Heart right ventricle (tissue), 16 donors: ENCODE measurements at places on chromosomes 11 and 22. TPM values are rescaled to one million over a fixed set of nuclear protein-coding genes. Genes with fewer than 3 reads are reported as not detected.

- DNase-seq, result no peak
These were observed 54.2 kb downstream of the CLPB start for GRCh38 chr11:72380132-72380503.

DNA sequence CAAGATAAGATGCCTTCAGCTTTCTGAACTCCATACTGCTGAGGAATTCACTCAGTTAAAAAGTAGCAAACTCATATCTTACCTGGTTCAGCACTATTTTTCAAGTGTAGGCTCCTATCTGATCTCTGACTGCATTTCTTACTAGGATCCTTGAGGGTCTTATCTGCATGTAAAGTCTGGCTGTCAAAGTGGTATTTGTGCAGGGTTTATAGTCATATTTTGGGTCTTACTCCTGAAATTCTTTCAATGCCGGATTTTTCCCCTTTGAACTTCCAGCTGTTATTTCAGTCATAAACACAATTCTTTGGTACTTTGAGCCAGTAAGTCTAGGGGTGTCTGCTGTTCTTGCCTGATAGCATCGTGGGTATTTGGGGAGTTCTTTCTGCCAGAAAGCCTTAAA lies 25.3 kb upstream of the NOX4 start:
- no peak for DNase-seq

- no peak for DNase-seq
These were observed 24.7 kb downstream of the DSCAML1 start for GRCh38 chr11:117772360-117772759.

The SCN4B gene
- 5.4 TPM for polyA plus RNA-seq

- DNase-seq, result peak; percentile 37
These were observed 1850.2 kb upstream of the RAG2 start for GRCh38 chr11:38448284-38448683.

DNA sequence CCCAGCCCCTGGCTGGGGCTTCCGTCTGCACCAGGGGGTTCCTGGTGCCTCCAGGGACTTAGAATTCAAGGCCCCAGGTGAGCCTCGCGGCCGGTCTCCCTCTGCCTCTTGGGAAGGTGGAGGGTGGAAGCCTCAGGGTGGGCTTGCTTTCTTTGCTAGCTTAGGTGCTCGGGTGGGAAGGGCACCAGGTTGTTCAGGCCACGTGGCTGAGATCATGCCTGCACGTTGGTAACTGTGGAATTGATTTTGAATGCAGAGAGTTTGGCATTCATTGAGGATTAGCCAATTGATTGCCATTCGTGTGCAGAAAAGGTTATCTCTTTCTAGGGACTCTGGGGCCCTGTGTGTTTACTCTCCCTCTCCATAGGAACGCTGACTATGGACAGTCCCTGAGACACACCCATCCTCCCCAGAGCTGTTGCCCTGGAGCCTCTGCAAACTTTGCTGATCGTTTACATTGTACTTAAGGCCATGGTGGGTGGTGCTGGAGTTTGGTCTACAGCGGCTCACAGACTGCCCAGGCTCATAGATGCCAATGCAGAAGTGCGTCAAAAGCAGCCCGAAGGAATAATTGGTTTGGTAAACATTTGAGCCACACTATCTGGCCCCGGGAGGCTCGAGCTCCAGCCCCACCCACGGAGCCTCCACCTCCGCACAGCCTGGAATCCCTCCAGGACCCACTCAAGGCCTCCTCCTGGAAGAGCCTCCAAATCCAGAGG lies 1457.7 kb downstream of the BRD1 start:
- no peak for DNase-seq

DNA sequence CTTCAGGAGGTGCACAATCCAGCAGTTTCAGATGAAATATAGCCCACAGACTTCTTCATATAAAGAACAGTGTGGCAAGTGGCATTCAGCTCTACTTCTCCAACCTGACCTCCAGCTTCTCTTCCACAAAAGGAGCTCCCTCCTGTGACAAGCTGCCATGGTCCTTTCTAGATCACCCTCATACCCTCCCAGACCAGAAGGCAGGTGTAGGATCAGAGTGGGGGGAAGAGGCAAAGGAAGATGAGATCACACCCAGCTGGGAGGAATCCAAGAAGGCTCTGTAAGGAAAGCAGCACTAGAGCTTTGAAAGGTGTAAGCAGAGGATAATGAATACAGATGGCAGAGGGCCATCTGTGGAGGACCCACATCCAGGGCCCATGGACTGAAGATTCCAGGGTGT lies 7.6 kb downstream of the CLPB start:
- DNase-seq, result no peak

The ASPHD2 gene
- polyA plus RNA-seq, result 0.19 TPM

DNA sequence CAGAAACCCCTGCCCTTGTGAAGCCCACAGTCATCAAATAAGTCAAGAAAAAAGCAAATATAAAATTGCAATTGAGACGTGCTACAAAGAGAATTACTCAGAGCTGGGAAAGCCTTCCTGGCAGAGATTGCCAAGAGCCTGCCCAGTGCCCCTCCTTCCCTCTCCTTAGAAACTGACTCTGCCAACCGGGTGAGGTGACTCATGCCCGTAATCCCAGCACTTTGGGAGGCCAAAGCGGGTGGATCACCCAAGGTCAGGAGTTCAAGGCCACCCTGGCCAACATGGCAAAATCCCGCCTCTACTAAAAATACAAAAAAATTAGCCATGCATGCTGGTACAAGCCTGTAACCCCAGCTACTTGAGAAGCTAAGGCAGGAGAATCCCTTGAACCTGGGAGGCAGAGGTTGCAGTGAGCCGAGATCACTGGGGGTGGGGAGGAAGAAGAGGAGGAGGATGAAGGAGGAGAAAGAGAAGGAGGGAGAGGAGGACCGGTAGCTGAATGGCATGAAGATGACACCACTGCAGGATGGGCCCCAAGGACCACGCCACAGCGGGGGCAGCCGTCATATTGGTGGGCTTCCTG lies 76.1 kb upstream of the RTL6 start:
- no peak for DNase-seq

GRCh38 chr11:19878520-19878919 lies 165.9 kb downstream of the NAV2 start:
- no peak for DNase-seq

The FXYD6 gene
- 62.3 TPM for polyA plus RNA-seq

DNA sequence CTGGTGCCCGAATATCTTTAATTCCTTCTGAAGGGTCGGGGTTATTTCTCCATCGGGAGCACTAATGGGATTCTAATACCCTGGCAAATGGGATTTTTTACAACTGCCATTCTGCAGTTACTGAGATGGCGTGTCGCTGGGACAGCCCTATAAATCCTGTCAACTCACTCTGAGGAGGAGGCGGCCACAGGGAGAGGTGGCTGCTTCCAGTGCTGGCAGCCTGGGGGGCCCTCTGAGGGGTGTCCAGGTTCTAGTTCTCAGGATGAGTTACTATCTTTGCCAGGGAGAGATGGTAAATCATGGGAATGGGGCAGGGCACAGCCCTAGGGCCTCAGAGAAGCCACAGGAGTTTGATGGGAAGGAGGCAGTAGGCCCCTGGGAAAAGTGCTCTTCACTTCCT lies 135.9 kb downstream of the NTM start:
- DNase-seq, result no peak

- no peak for DNase-seq
These were observed 1.2 kb downstream of the USH1C start for GRCh38 chr11:17543041-17543440.

- no peak for DNase-seq
These were observed 21.0 kb upstream of the UBASH3B start for GRCh38 chr11:122634501-122634900.

The SMTNL1 gene
- polyA plus RNA-seq, result not detected

DNA sequence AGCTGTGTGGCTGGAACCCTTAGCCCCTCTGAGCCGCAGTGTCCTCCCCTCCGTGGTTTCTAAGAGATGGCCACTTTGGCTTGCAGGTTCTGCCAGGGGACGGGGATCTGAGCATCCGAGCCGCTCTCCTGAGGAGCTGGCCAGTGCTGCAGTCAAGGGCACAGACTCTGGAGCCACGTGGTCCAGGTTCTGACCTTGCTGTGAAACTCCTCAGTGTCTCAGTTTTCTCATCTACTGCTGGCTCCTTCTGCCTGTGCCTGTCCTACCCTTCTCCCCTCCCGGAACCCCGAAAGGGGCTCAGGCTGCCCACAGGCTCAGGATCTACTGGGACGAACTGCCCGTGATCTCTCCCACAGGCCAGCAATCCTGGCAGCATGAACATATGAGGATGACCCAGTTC lies 65.4 kb upstream of the TTLL12 start:
- no peak for DNase-seq

DNA sequence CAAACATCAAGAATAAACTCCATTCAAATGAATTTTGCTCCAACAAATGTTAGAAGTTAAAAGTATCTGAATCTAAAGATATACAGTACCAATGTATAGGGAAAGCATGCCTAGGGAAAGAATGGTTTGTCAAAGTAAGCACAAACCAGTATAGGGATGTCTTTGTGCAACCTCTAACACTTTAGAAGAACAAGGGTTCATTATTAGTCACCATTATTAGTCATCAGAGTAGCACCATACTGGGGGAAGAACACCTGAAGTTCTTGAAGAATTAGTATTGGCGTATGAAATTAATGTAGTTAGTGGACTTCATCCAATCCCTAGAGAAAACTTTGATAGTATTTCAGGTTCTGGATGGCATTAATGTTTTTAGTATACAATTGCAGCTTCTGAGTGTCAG lies 943.7 kb downstream of the METTL15 start:
- DNase-seq, result no peak

The VPREB1 gene
- not detected for polyA plus RNA-seq

GRCh38 chr22:31911565-31912406 lies 32.5 kb upstream of the YWHAH start:
- DNase-seq, result no peak

The APOL4 gene
- polyA plus RNA-seq, result 3.6 TPM

- DNase-seq, result no peak
These were observed 102.1 kb upstream of the IGLL5 start for GRCh38 chr22:22785316-22786065.

GRCh38 chr11:122853971-122854446 lies 15.7 kb downstream of the CRTAM start:
- DNase-seq, result no peak

GRCh38 chr11:35326266-35326879 lies 93.0 kb downstream of the SLC1A2 start:
- no peak for DNase-seq

- no peak for DNase-seq
These were observed 39.0 kb upstream of the MMP20 start for GRCh38 chr11:102664001-102664752.

The NPTXR gene
- polyA plus RNA-seq, result 8.6 TPM

- no peak for DNase-seq
These were observed 48.7 kb downstream of the LDLRAD3 start for GRCh38 chr11:35992548-35992947.

- DNase-seq, result no peak
These were observed 14.0 kb downstream of the MYEOV start for GRCh38 chr11:69307871-69308431.

The MRGPRF gene
- 7.2 TPM for polyA plus RNA-seq

The BIRC3 gene
- polyA plus RNA-seq, result 1.1 TPM

DNA sequence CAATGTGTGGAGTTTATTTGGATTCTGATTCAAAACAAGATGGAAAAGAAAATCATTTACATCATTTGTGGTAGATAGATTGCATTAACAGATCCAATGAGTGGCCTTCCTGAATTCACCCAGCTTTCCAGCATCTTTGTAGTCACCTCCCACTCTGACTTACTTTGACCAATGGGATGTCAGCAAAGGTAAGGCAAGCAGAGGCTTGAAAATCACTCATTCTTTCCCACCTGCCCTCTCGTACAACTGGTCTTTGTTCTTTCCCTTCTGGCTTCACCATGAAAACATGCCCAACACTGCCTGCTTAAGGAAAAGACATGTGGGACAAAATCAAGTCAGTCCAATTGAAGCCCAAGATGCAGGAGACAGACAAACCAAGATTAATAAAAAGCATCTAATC lies 202.1 kb downstream of the TTC28 start:
- DNase-seq, result no peak

DNA sequence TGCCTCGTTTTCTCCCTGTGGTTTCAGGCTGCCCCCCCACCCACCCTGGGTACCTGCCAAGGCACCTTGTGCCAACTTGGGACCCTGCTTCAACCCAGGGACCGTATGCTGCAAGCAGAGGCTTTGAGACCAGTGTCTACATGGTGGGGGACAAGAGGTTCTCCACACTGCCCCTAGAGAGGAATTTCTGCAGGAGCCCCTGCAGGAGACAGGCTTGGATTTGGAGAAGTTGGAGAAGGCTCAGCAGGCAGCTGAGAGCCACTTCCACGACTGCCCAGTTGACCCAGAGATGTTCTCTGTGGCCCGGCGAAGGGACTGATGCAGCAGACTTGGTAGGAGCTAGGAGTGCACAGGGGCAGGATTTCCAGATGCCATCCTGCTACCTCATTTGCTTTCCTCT lies 20.1 kb upstream of the NNMT start:
- DNase-seq, result no peak

- no peak for DNase-seq
These were observed 3.9 kb downstream of the ENDOD1 start for GRCh38 chr11:95093548-95093947.

The CNGA4 gene
- polyA plus RNA-seq, result 0.01 TPM

- DNase-seq, result peak; percentile 6
These were observed 62.7 kb downstream of the PAK1 start for GRCh38 chr11:77411137-77411707.

DNA sequence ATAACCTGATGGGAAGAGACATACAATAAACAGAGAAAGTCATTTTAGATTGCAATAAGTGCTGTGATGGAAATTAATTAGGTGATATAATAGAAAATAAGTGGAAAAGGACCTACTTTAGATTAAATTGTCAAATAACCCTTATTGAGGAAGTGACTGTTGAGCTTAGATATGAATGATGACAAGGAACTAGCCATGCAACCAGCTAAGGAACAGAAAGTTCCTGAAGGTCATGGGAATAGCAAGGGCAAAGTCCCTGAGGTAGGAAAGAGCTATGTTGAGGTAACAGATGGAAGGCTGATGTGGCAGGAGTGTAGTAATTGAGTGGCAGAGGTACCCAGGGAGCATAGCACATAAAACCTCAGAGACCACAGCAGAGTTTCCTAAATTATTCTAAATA lies 135.2 kb downstream of the WNT11 start:
- no peak for DNase-seq

The BRSK2 gene
- polyA plus RNA-seq, result 0.68 TPM

GRCh38 chr11:128294671-128295050 lies 292.7 kb downstream of the ETS1 start:
- DNase-seq, result no peak

- DNase-seq, result no peak
These were observed 815 bp upstream of the PLCB3 start for GRCh38 chr11:64250415-64251015.

GRCh38 chr11:69080257-69080995 lies 31.7 kb downstream of the TPCN2 start:
- DNase-seq, result no peak

The MPST gene
- polyA plus RNA-seq, result 160 TPM

GRCh38 chr11:4700436-4700820 lies 2.8 kb upstream of the OR51E2 start:
- DNase-seq, result no peak

The PANX3 gene
- not detected for polyA plus RNA-seq

The TFIP11 gene
- polyA plus RNA-seq, result 25.0 TPM
